ENCODE measurements at places on chromosomes 1 and 21.
A peak's percentile ranks its signal among the peaks of the same experiment; 100 is the strongest.

- DNase-seq: peak; percentile 24
Observed at GRCh38 chr1:39091845-39092645, 65.9 kb downstream of the NDUFS5 start.

DNA sequence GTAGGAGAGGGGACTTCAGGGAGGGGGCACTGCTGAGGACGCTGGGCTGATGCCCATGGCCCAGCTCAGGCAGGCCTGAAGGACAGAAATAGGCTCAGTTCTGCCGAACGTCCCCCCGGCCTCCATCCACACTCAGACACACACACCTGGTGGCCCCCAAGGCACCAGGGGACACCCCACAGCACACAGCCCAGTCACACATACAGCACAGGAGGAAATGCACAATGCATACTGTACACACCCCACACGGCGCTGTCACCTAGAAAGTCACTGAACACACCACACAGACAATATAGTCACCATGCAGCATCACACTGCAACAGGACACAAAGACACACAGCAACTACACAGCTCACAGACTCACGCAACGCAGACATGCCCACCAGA is 562 bp downstream of the SYTL1 start:
- no peak for DNase-seq

DNA sequence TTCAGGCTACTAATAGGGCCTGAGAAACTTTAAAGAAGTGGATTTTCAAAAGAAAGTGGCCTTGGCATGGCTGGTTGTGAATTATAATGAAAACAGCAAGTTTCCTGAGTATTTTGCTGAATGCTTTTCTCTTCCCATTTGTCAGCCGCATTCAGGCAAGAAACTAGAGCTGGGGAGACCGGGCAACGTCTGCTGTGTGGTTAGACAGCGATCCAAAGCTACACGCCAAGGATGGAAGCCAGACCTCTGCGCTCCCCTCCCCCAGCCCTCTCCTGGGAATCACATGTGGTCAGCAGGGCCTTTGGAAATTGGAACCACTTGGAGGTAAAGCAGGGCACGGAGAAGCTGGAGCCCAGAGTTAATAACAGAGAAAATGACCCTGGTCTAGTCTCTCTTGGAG is 114.1 kb upstream of the CD34 start:
- no peak for DNase-seq

- no peak for DNase-seq
Observed at GRCh38 chr1:230618537-230618936, 23.7 kb upstream of the COG2 start.

- DNase-seq: peak; percentile 30
Observed at GRCh38 chr1:221101807-221102605, 222.8 kb downstream of the HLX start.

- DNase-seq: no peak
Observed at GRCh38 chr1:9626201-9626608, 25.3 kb upstream of the PIK3CD start.

- no peak for DNase-seq
Observed at GRCh38 chr21:41655259-41655658, 111.6 kb downstream of the RIPK4 start.

DNA sequence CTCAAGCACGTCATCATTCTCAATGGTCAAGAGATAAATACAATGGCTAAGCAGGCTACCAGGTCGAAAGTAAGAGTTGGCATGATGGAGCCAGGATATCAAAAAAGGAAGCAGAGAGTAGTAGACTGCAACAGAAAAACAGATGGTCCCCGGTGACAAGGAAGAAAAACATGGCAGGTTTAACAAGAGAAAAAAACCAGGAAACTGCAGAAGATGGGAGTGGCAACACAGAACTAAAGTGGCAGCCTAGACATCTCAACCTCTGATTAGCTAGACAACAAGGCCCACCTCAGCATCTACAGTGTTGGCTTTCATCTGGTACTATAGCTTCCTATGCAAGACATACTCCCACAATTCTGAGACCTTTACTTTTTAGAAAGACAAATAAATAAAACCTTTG is 3.1 kb downstream of the UBR4 start:
- DNase-seq: no peak

- peak; percentile 32 for DNase-seq
Observed at GRCh38 chr1:165928075-165928731, 100.8 kb downstream of the UCK2 start.

DNA sequence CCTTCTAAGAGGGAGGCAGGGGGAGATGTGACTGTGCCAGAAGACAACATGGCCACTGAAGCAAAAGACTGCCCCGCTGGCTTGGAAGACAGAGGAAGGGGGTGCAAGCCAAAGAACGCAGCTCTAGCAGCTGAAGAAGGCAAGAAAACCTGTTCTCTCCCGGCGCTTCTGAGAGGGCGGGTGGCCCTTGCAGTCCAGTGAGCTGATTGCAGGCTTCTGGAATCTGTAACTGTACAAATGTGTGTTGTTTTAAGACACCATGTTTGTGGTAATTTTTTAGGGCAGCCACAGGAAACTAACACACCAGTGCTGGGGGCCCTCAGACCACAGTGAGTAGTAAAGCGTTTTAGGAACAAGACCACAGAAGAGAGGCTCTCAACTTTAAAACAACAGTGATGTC is 47.0 kb downstream of the CD46 start:
- no peak for DNase-seq

DNA sequence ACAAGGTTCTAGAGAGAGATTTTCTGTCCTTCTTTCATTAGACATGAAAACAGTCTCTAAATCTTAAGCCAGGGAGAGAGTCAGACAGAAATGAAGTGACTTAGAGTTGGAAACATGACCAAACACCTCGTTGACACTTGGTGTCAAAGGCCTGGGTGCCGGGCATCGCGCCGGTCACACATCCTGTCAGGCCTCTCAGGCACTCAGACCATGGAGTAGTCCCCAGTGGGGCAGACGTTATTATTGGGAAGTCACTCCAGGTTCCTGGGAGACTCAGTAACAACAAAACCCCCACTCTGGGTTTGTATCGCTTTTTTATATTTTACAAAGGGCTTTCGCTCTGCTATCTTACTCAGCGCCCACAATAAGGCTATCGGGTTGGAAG is 25.8 kb downstream of the KCNN3 start:
- DNase-seq: no peak

DNA sequence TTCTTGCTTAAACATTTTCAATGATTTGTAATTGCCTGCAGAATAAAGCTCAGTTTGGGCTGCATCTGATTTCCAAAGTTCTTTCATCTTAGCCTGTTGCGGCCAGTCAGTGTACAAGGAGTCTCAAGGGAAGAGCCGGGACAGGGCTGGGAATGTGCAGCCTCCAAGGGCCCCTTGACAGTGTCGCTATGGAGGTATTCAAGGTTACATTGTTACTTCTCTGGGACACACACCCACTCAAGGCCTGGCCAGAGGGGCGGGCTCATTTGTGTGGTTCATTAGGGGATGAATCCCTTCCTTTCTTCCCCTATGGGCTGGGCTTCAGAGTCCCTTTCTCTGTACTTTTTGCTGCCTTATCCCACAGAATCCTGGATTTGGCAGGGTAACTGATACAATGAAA is 107.6 kb upstream of the CSF3R start:
- no peak for DNase-seq

GRCh38 chr1:19877821-19878636 is 4.2 kb upstream of the OTUD3 start:
- no peak for DNase-seq

DNA sequence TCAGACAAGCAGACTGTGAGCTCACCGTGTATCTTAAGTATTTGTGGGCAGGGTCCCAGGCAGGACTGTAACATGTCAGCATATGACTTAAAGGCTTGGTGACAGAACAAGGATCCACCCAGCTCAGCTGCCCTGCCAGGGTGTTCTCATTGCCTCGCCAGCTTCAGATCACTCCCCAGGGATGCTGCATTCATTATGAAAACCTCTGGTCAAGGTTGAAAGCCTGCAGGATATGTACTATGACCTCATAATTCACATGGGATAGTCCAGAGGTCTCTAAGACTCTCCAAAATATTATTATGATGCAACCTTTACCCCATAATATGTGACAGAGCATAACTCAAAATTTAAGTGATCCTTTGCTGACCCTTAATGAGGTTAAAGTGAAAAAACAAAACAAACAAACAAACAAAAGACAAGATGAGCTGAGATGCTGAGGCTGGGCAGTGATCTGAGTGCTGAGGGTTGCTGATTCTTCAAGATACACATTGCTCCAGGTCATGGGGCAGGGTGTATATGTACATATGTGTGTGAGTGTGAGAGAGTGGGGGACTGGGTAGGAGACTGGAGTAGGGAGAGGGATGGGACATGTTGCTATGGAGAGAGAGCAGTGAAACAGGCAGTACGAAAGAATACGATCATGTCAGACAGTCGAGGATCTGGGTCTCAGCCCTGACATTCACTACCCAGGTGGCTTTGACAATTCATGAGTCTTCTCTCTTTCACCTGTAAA is 98.8 kb upstream of the DUSP10 start:
- no peak for DNase-seq

- DNase-seq: no peak
Observed at GRCh38 chr1:73770109-73770905, 427.7 kb downstream of the LRRIQ3 start.

GRCh38 chr1:172402878-172403569 is 17.5 kb upstream of the C1orf105 start:
- DNase-seq: no peak

GRCh38 chr1:68815632-68816031 is 318.8 kb upstream of the DEPDC1 start:
- DNase-seq: no peak

DNA sequence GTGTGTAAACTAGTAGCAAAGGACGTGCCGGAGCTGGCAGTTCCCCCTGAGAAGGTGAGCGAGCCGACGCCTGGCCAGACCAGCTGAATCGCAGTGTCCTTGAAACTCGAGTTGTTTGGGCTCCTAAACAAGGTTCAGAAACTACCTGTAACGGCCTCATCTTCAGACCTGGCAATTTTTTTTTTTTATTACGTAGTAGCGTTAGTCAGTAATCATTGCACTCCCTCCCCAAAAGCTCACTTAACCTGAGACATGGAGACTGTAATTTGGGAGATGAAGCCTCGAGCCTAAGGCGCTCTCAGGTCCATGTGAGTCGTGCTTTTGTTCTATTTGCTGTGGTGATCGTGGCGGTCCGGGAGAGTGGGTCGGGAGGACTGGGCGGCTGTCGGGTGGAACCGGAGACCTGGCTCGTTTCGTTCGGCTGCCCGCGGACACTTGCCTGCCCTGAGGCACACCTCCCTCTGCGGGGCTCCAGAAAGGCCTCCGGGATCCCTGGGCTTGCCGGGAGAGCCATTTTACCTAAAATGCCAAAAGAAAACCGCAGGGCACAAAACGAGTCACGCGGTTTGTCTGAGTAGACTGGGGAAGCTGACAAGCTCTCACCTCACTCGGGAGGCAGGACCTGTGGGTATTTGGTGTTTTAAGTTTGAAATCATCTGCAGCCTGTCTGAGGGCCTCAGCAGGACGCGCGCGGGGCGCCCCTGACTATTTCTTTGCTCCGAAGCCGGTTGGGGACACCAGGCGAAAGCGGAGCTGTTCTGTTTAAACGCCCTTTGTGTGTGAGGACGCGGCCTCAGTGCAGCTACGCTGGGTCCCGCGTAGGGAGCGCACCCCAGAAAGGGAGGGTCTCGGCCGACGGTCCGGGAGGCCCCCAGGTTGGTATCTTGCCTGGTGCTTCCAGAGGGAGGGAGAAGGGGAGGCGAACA is 722 bp downstream of the LHX8 start:
- DNase-seq: no peak

DNA sequence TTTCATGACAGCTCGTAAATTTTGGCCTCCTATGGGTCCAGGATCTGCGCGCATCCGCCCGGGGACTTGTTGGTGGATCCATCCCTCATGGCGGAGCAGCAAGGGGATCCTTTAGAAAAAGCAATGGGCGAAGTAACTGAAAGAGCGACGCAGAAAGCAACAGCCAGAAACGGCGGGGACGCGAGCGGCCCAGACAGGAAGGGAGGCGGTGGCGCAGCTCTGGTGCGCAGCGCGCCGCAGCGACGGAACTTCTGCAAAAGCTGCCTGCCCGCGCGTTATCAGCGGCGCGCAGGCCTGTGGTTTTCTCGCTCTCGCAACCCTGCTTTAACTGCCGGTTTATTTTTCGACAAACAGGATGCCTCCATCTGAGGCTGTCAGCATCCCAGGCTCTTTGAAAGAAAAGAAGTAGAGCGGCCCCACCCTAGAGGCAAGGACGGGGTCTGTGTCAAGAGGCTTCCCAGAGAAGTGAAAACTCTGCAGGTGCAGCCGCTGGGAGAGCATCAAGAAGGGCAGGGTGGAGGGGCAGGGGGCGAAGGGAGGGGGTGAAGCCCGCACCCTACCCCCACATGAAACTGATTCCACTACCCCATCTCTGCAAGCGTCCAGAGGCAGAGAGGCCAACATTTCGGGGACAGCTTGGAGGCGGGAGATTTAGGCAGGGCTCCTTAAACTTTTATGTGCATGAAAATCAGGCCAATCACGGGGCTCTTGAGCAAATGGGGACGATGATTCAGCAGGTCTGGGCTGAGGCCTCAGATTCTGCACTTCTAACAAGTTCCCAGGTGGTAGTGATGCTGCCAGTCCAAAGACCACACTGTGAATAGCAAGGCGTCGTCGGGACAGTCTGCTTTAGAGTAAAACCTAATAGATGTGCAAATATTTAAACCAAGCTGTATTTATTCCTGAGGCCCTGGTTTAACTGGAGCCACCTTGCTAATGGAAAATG is 22.2 kb downstream of the RUNX1 start:
- DNase-seq: no peak

GRCh38 chr1:31931593-31932225 is 6.5 kb downstream of the PTP4A2 start:
- DNase-seq: no peak

GRCh38 chr1:151401125-151401788 is 1.9 kb downstream of the PSMB4 start:
- no peak for DNase-seq

DNA sequence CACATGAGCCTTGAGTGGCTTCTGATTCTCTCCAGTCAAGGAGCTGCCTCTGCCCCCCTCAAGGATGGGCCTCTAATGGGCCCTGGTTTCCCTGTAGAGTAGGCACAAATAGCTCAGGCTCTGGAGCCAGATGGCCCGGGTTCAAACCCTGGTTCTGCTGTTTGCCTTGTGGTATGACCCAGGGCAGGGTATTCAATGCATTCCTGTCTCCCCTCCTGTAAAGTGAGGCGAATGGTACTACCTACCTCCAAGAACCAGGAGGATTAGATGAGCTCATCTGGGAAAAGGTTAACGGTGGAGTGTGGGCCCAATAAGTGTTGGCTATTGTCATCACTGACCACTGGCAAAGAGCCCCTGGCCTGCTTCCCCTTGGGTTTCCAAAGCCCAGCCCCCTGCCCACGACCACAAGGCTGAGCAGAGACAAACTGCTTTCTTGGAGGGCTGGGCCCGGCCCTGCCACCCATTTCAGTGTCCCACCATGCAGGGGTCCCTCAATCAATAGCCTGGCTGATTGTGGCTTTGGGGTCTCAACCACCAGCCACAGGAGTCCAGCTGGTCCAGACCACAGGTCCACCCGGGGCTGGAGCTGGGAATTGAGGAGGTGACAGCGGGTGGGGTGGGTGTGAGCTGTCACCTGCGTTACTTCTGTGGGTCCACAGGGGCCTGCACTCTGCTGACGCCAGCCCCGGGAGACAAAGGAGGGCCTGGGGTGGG is 115.6 kb upstream of the RUNX3 start:
- no peak for DNase-seq

DNA sequence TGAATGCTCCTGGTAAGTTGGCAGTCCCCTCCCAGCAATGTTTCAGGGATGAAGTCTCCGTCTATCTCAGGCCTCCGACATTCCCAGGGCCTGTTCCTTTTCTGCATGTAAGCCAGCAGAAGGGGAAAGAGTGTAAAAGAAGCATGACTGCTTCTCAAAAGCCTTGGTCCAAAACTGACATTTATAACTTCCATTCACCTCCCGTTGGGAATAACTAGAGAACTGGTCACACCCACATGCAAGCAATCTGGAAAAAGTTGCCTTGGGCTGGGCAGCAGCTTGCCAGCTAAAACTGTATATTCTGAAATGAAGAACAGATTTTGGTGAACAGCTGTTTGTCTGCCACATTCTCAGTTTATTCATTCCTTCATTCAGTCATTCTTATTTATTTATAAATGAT is 24.2 kb upstream of the NPL start:
- no peak for DNase-seq
